ENCODE measurements at places on chromosomes 11 and 22.

DNA sequence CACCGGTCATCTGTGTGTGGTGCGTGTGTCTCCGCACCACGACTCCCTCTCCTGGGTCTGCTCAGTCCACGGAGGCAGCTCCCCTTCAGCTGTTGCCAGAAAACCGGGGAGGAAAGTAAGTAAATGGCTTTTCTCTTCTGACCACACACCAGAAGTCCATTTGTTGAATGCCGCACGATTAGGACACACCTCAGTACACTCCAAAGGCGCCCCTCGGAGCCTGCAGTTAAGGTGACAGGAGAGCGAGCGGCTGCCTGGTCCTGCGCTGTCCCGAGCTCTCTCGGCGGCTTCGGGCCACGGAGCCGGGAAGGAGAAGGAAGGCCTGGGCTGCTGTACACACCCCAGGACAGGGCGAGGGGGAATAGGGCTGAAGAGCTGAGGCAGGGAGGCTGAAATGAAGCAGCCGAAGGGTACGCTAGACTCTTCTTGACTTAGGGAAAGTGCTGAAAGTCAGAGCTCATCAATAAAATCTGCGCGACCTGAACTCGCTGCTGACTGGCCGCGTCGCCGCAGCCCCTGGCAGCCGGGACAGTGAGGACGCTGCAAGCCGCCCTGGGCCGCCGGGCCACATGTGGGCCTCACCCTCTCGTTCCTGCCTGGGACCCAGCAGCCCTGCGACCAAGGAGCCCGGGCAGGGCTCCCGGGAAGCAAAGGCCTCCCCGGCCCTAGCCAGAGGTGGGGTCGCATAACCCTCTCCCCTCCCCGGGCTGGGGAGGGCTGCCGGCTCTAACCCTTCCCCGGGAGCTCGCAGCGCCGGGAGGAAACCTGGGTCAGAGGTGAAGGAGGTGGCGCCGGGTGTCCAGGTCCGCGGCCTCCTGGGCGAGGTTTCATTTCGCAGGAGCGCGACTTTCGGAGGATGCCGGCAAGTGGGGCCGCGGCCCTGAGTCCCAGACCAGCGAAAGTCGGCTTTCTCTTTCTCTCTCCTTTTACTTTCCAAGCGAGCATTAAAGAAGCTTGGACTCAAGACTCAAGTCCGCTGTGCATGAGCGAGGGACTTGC lies 1.6 kb upstream of the PAX6 start:
- no peak for DNase-seq

- no peak for DNase-seq
Measured at GRCh38 chr22:17905445-17905844, 118.9 kb downstream of the MICAL3 start.

GRCh38 chr22:32985899-32986765 lies 72.0 kb downstream of the SYN3 start:
- no peak for DNase-seq

GRCh38 chr22:44491269-44492035 lies 6.6 kb downstream of the RTL6 start:
- DNase-seq: no peak

DNA sequence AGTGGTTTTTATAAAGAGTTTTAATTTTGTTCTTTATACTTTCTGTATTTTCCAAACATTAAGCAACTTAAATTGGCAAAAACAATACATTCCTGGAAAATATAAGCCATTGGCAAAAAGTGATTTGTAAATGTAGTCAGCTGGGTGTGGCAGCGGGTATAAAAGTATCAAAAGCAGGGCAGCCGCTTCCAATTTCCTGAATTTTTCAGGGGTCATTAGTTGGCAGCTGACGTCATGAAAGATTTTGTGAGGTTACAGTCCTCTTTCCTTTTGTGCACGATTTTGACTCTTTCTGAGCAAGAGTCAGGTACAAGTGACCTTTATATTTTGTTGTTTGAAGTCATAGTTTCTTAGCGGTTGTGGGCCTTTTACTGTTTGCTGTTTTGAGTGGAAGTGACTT lies at the start of gene OOSP3:
Gene OOSP3, plus strand, starts transcription at position 208 of the 400 bp plus-strand sequence. Its CDS starts 27 bp downstream, at position 235.
- no peak for DNase-seq

DNA sequence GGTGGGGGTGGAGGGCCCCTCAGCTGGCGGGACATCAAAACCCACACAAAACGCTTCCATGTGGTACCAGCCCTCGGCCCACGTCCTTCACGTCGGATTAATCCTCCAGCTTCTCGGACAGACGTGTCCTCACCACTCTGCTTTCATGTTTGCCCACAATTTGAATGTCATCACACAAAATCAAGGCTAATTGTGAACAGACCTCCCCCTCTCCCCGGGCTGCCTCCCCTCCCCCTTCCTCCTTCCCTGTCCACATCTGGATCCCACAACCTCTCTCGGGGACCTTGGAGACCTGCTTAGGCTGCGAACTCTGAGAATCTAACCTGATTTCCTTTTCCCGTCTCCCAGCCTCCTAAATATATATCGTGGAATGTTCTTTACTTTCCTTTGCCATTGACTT lies 262.9 kb downstream of the MN1 start:
- no peak for DNase-seq

GRCh38 chr11:125943661-125944349 lies 2.0 kb upstream of the VSIG10L2 start:
- DNase-seq: no peak

DNA sequence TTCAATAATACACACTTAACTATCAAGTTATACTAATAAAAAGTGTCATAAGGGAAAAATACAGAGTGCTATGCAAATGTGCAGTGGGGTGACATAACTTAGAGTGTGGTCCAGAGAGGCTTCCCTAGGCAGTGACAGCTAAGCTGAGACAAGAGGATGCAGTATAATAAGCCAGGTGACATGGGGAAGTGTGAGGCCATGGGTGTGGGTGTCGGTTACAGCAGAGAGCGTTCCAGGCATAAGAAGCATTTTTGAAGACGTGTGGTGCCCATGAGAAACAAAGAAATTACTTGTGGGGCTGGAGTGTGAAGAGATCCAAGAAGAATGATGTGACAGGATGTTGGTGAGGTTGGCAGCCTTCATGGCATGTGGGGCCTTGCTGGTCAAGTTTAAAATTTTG lies 78.1 kb upstream of the PICALM start:
- DNase-seq: no peak
